ENCODE measurements at places on chromosomes 12 and 14.

DNA sequence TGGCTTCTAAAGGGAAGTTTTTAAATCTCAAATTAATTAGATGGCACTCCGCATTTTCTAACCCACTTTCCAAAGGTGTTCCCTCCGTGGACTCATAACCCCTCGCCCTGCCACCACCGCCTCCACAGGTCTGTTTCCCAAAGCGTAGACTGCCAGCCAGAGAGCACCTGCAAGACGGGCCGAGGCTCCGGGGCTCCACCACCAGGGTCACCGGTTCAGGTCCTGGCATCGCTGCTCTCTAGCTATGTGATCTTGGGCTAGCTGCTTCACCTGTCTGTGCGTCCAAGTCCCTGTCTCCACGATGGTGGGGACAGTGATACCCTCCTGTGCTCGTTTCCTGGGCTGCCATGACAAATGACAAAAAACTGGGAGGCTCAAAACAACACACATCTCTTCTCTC, 11.5 kb downstream of the RIMBP2 start:
- no peak for DNase-seq

DNA sequence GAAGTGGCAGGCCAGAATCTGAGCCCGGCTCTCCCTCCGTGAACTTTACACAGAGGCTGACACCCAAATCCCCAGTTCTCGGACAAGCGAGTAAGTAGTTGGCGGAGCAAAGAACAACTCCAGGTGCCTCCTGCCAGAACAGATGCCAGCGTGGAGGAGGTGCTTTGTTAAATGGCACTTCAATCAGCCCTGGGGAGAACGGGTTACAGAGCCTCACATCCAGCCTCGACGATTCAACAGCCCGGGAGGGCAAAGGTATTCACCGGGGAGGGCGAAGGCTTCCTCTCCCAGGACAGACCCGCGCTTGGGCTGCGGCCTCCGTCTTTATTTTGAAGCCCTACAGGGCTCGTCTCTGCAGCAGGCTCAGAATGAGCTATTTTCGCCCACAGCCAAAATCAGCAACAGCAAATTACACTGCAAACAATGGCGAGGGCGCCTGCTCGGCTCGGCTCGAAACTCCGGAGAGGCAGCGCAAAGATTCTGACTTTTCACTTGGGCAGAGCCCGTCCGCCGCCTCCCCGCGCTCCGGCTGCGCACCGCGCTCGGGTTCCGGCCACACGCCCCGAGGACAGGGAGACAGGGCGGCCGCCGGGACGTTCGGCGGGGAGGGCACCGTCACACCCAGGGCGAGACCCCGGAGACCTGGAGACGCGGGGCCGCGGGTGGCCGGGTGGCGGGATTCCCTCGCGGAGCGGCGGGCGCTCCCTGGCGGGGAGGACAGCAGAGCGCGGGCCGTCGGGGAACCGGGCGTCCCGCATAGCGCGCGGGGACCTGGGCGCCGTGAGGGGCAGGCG, 811 bp downstream of the TMCC3 start:
- peak; percentile 26 for DNase-seq

DNA sequence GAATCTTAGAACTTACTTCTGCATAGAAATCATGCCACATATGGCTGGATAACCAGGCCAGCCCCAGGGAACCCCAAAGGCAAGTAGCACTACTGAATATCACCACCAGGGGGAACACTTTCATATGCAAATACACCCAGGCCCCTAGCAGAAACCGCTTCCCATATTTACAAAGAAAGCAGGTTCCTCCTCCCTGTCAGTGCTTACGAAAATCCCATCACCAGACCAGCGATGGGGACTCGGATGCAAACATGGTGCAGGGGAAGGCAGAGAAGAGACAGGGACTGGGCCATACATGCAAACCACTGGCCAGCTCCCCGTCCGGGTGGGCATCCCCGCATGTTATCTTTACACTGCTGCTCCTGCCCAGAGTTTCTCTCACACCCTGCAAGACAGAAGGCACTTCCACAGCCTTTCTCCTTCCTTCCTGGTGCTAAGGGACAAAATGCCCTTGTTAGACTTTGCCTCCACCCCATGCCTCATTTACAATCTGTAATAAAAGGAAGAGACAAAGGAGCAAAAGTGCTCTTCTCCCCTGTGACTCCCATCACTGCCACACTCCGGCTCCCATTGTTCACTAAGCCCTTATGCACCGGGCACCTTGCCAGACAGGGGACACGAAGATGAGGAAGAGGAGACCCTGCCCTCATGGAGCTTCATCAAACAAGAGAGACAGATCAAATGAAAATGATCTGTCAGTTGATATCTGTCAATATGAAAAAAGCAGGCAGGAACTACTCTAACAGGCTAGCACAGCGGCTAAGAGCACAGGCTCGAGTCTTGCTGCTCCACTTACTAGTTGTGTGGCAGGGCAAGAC, 62.3 kb downstream of the PTPN21 start:
- peak; percentile 81 for DNase-seq

DNA sequence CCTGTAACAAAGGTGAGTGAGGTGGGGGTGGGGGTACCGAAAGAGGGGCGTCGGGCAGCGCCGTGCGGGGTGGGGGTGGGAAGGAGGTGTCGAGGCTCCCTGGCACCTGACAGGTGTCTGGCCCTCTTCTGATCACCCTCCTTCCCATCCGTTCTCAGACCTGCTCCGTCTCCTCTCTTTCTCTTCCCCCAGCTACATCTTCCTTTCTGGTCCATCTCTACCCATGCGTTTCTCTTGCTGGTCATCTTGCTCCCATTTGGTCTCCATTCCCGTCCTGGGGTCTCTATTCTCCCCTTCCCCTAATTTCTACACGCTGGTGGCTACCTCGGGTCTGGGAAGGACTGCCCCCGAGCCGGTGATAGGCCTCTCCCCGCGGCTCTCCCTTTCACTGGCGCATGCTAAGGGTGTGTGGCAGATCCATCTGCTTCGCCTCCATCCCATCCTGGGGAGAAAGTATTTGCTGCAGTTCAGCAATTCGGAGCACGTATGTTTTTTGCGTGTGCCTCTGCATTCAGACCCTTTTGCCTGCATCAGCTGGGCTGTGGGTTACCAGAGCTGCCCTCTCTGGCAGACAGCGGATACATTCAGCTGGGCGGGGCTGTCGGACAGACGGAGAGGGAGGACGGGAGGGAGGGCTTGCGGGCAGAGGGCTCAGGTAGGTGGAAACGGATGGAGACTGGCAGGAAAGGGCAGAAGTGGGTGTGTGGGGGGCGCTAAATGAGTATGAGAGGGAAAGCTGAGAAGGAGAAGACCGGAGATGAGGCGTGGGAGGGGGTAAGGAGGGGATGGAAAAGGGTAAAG, 730 bp downstream of the CLSTN3 start:
- no peak for DNase-seq

DNA sequence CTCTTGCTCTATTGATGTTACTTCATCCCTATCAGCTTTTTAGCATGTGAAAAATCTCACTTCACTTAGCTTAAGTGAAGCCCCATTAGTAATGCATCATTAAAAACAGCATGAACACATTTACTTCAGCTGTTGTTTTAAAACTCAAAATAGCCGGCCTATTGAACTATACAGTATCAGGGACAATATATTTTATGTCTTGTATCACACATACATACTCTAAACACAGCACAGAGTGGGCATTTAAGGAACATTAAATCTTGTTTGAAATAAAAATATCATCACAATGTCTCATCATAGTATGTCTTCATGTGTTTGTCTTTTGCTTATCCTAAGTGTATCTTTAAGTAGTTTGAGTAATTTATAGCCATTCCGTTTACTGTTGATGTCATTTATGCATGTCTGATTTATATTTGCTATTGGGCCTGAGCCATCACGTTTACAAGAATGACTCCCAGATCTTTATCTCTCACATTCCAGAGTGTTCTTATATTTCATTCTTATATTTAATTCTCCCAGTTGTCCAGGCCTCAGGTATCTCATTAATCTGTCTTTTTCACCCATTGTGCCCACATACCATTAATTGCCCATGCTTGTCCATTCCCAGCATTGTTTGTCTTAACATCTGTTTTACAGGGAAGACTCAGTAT, 57.5 kb downstream of the ARHGAP5 start:
- no peak for DNase-seq

GRCh38 chr14:67267576-67268328, 26.5 kb downstream of the PALS1 start:
- DNase-seq = no peak

GRCh38 chr12:111155521-111155920, 213.4 kb downstream of the PHETA1 start:
- no peak for DNase-seq

DNA sequence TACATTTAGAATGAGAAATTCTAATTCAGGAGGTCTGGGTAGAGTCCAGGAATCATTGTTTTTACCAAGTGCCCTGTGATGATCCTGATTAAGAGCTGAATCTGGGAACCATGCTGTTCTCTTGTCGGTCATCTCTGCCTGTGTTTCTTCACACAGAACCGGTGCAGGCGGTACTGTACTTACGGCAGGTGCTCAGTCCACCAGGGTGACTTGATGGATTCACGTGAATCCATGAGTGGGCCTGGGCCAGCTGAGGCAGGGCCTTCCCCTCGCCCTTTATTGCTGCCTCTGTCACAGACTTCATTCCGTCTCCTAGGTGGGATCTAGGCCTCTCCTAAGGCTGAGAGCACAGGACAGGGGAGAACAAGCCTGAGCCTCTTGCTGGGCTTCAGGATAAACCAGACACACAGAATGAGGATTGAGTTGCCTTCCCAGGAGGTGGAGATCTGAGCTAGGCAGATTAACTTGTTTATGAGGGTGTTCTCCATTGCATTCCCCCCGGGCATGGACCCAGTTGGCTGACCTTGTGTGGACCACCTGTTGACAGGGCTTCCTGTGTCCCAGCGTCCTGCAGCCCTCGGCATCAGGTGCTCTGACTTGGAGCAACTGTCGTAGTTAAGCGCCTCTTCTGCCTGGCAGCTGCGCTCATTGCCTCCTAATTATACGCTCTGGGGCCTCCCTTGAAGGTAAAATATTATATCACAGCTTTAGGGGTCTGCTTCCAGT, 42.1 kb downstream of the B4GALNT3 start:
- no peak for DNase-seq

DNA sequence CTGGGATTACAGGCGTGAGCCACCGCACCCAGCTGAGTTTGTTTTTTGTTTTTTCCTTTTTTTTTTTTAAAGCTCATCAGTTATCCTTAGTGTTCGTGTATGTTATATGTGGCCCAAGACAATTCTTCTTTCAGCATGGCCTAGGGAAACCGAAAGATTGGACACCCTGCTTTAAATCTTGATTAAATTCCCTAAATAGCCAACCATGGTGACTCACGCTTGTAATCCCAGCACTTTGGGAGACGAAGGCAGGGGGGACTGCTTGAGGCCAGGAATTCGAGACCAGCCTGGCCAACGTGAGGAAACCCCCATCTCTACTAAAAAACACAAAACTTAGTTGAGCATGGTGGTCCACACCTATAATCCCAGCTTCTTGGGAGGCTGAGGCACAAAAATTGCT, 131.1 kb downstream of the MED13L start:
- no peak for DNase-seq

GRCh38 chr14:69921052-69921451, 41.8 kb downstream of the SMOC1 start:
- DNase-seq = no peak

DNA sequence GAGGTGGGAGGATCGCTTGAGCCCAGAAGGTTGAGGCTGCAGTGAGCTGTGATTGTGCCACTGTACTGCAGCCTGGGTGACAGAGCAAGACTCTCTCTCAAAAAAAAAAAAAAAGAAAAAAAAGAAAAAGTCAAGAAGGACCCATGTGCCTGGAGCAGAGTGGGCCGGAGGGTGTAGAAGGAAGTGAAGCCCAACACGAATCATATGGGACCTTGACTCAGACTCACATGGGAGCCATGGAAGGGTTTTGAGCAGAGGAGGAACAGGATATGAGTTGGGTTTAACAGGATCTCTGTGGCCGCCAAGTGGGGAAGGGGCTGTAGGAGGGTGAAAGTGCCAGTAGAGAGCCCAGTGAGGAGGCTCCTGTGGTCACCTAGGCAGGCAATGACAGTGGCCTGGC, 165.4 kb downstream of the PHETA1 start:
- DNase-seq = no peak
